Stimulated activated CD4-positive, alpha-beta T cell treated with anti-CD3 and anti-CD28 coated beads, Interleukin-15, amount 100 ng/mL, for 24 hours (primary cell): ENCODE measurements at places on chromosomes 2 and 18.
A peak's percentile ranks its signal among the peaks of the same experiment; 100 is the strongest.

DNA sequence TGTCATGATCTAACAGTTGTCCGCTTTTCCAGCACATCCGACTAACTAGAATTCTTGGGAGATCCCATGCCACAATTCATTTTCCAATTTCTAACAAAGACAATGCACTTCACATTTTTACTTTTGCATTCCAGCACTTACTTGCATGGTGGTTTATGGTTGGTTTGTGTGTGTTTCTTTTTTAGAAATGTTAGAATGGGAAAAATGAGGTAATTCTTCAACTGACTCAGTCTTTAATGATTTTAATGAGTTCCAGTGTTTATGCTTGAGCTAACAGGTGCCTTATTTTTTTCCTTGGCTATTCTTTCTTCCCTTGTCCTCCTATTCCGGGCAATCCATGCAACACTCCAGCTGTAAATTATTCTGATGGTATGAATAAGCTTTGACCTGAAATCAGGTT, 46.4 kb downstream of the SLC8A1 start:
- no peak for DNase-seq

DNA sequence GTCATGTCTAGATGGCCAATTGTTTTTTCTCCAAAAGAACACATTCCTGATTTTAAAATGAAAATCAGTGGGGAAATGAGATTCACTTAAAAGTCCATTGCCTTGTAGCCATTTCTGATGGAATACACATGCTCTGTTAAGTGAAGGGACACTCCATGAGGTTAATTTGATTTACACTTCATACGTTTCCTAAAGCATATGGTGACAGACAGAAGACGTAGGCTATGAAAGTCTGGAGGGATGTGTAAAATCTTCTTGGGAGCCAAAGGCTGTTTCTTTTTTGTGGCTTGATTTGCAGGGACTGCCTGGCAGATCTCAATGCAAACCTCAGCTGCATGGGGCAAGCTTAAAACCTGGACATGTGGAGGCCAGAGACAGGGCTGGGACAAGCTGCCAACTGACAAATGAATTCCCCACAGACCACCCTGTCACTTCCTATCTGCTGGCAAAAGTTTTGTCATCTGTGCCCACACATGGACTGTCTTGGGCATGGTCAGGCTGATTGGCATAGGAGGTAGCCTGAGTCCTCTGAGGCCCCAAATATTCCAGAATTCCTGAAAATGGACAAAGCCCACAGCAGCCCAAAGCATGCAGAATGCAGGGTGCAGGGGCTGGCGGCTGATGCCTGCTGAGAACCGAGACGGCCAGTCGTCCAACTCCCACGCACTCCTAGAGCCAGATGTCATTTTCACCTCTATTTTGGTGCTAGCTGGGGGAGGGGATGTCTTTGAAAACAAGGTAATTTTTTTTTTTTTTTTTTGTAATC, 73.9 kb downstream of the SDC1 start:
- DNase-seq, result no peak

GRCh38 chr2:217711188-217711587, 291.6 kb downstream of the TNS1 start:
- DNase-seq, result no peak

DNA sequence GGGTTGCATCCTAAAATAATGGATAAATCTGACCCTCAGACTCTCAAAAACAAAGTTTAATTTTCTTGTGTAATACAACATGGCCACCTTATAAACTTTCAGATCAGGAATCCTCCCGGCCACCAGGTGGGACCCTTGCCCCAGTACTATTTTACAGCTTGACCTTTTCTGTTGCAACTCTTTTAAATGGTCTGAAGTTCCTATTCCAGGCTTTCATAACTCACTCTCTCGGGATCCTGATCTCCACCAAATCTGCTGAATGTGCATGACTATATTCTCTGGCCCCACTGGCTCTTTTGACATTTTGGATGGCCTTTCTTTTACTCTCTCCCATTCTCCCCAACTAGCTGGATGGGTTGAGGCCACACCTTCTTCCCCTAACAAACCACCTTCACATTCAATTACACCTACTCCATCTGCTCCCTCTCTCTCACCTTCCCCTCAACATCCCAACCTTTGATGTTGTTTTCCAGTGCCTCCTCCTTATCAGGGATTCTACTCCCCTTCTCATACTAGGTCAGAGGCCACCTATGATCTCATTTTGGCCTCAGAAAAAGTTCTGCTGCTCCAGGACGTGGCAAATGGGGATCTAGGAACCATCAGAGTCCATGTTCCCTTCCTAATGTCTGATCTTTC, 70.8 kb downstream of the SESTD1 start:
- DNase-seq, result no peak

DNA sequence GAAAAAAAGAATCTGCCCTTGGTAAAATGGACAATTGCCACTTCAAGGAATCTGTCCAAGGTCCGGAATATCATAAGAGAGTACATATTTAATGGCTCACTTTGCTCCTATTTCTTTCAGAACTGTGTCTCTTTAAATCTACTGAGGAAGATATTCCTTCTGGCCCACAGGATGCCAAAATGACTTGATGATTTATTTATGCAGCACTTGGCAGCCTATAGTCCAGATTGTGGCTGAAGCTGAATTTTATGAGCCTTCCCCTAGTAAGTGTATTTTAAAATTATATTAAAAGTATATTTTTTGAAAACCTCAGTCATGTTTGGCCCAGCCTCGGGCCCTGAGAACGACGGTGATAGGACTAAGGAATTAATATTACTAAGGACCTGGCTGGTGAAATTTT, 465.1 kb upstream of the HNRNPA3 start:
- DNase-seq, result no peak

- no peak for DNase-seq
Observed at GRCh38 chr18:46338766-46339165, 234.6 kb downstream of the HAUS1 start.

DNA sequence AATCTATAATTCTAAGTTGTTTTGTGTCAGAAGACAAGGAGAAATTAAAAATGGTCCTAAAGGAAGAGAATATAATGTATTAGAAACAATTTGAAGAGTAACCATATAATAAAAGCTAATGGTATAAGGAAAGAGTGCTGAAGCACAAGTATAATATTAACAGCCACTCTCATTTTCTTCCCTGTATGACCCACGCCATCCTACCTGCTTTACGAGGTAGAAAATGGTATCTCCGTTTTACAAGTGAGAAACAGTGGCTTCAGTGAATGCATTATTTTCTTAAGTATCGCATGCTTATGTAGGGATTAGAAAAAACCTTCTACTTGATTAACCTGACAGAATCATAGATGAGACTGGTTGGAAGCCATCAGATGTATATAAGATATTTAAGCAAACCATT, 266.2 kb downstream of the CCDC102B start:
- no peak for DNase-seq

DNA sequence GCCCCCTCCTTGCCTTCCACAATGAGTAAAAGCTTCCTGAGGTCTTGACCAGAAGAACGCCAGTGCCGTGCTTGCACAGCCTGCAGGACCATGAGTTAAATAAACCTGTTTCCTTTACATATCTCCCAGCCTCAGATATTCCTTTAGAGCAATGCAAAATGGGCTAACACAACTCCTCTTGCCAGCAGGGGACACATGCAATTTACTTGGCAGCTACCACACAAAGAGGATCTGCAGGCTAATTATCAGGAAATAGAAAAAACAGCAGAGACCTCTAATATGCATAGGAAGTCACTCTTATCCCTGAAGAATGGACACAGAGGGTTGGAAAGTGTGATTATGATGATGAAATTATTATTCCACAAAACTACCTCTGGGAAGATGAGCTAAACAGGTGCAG, 114.0 kb downstream of the PIEZO2 start:
- no peak for DNase-seq

DNA sequence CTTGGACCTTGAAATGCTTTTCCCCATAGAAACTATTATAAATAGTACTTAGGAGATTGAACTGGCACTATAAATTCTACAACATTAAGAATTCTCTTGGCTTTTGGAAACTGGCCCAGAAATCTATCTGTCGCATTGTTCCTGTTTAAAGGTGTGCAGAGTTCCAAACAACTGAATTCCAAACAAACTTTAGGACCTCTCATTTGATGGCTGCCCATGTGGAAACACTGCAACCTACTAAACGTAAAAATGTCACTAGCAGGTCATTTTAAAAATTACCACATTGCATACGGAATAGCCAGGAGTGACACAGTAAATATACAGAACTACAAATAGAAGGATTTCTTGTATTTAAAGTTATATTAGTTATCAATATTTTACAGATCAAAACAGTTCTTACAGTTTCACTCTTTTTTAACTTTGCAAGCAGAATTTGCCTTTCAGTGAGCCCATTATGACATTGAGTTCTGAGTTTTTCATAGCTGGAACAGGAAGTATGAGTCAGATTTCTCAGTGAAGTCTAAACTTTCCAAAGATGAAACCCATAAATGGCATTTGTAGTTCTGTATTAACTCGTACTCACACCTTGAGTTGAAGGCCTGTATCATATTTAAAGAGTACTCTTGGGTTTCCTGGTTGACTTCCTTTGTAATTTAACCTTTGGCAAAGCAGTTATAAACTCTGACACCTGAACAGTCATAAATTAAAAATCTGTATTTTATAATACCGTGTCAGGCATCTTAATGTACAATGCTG, 142.3 kb upstream of the BOD1L2 start:
- no peak for DNase-seq

GRCh38 chr2:38836791-38837190, 38.9 kb downstream of the DHX57 start:
- no peak for DNase-seq

- no peak for DNase-seq
Observed at GRCh38 chr2:120421126-120421829, 75.3 kb downstream of the INHBB start.

GRCh38 chr2:215930505-215931253, 82.7 kb downstream of the MREG start:
- DNase-seq, result no peak

- DNase-seq, result no peak
Observed at GRCh38 chr2:225207043-225207442, 164.8 kb upstream of the DOCK10 start.

- no peak for DNase-seq
Observed at GRCh38 chr2:152490686-152491455, 155.9 kb downstream of the FMNL2 start.

DNA sequence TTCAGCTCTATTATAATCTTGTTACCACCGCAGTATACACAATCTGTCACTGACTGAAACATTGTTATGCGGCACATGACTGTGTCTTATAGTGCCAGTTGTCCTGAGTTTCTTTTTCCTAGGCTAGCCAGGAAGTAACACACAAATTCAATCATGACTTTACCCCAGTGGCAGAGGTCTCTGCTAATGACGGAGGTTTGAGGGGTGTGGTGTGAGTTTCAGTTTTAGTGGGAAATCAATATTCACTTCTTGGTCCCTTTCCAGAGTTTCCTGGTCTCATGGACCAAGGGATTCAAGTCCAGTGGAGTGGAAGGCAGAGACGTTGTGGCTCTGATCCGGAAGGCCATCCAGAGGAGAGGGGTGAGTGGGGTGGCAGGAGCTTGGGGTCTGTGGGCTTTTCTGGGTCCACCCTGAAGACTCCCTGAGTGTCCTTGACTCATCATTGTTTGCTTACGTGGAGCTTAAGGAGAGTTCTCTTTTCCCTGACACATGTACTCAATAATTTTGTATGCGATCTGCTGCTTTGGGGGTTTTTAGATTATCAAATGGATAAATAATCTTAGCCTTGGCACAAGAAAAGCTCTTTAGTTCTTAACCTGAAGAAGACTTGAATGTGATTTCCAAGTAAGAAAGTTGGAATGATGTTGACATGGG, 39.2 kb downstream of the HK2 start:
- DNase-seq, result no peak

DNA sequence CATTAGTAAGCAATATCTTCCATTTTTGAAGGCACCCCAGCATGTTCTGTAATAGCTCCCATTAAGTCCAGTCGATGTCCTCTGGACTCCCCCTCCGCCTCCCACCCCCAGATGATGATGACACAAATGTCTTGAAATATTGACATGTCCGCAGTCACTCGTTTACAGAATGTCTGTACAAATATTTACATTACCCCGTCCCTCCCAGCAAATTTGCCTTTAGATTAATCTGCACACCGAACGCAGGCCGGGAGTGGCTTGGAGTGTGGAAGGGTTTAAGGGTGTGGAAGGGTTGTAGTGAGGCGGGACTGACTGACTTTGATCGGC, 853 bp upstream of the OSBPL6 start:
- DNase-seq, result no peak

DNA sequence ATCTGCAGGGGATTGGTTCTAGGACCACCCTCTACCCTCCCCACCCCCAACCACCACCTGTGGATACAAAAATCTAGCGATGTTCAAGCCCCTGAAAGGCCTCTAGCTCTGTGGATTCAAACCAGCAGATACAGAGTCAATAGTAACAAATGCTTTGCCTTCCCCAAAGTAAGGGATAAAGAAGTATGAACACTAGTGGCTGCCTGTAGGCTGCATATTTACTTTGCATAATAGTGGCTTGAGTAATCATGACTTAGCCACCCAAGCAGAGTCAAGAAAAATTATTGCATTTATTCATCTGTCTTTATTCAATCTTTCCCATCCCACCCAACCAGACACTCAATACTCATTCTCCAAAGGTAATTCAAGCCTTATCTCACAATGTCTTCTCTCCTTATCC, 43.8 kb downstream of the SOCS6 start:
- DNase-seq, result no peak

- no peak for DNase-seq
Observed at GRCh38 chr2:170848587-170848986, 31.9 kb downstream of the GAD1 start.

DNA sequence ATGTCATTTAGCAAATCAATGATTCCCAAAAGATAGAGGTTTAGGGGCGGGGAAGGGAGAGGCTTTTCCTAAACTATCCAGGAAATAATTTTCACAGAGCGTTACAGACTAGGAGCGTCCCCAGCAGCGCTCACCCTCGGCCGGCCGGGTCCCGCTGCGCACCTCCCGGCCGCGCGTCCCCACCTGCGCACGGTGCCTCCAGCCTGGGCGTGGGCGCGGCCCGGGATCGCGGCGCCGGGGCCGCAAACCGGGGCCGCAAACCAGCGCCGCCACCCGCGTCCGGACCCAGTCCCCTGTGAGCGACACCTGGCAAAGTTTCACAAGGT, 684 bp upstream of the ZCCHC2 start:
- no peak for DNase-seq

DNA sequence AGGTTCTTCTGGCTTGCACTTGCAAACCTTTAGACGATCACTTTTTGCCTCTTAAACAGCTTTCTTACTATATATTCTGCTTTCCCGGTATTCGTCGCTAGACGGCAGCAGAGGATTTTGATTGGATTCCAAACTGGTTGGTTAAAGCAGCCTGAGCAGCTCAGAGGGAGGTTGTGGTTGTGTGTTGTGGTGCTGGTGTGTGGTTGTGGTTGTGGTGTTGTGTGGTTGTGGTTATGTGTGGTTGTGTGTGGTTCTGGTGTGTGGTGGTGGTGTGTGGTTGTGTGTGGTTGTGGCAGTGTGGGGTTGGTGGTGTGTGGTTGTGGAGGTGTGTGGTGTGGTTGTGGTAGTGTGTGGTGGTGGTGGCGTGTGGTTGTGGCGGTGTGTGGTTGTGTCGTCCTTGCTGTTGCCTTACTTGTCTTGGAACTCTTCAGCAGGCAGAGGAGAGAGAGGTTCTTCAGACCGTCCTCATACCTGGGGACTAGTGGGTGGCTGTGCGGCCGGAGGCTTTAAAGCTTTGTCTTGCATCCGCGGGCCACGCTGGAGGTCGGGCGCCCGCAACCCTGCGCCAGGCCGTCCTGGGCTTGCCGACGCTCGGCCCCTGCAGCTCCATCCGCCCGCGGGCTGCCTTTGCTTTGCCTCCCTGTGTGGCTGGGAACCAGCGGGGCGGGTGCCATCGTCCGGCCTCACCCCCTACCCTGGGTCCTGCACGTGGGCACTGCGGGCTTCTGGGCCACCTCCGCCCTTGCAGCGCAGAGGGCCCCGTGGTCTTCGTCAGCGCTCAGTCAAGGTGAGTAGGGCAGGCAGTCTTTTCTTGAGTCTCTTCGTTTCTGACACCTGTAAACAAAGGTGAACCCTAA, 190.8 kb downstream of the ARHGAP28 start:
- peak; percentile 40 for DNase-seq
